ENCODE measurements at places on chromosomes 3 and 15.

DNA sequence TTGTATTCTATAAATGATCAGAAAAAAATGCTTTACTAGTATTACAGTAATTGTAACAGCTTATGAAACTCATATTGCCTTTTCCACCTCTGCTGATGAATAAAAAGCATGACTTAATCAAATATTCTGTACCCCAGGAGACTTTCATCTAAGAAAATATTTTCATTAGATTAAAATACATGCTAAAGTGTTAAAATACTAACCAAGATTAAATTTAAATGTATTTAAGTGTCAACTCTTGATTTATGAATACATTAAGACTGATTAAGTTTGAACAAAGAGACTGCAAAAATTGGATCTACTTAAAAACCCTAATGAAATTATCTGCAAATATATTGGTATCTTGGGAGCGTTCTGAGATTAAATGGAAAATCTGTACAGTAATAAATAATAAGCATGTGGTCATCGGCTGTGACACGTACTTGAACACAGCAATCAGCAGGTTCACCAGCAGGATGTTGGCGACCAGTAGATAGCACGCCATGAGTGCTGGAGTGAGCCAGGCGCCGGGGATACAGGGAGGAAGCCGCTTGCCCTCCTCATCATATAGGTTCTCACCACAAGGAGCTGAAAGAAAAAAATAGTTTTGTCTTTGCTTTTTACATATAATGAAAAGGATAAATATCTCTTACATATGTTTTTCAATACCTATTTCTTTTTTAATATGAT lies 36.6 kb upstream of the MTMR10 start:
- DNase-seq = no peak

- no peak for DNase-seq
Observed at GRCh38 chr3:54986294-54986693, 58.4 kb upstream of the LRTM1 start.

- DNase-seq = no peak
Observed at GRCh38 chr15:72271895-72272212, 500 bp downstream of the PARP6 start.

DNA sequence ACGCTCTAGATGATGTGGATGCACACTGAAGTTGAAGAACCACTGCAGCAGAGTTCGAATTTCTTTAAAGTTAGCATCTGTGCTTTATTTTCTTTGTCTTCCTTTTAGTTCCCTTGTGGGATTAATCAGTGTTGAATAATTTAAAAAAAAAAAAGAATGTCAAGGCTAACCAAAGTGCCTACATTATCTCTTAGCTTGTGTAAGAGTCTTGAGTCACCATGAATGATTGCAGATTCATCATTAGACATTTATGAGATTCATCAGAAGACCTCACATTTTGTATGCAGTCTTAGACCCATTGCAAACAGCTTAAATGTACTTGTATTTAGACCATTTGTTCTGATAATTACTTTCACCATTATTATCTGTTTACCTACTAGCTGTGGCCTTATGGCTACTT lies 182.2 kb downstream of the FNDC3B start:
- DNase-seq = no peak

- no peak for DNase-seq
Observed at GRCh38 chr15:59099162-59099685, 5.7 kb upstream of the CCNB2 start.

- DNase-seq = no peak
Observed at GRCh38 chr15:48522911-48523310, 122.6 kb downstream of the FBN1 start.

- no peak for DNase-seq
Observed at GRCh38 chr3:175535351-175535750, 676.2 kb downstream of the NAALADL2 start.

Data from stimulated activated CD8-positive, alpha-beta memory T cell treated with anti-CD3 and anti-CD28 coated beads, Interleukin-15, amount 100 ng/mL, for 24 hours (primary cell).